ENCODE measurements at places on chromosomes 13 and 19.

GRCh38 chr19:663682-664117 lies 686 bp upstream of the RNF126 start:
- DNase-seq, result no peak

DNA sequence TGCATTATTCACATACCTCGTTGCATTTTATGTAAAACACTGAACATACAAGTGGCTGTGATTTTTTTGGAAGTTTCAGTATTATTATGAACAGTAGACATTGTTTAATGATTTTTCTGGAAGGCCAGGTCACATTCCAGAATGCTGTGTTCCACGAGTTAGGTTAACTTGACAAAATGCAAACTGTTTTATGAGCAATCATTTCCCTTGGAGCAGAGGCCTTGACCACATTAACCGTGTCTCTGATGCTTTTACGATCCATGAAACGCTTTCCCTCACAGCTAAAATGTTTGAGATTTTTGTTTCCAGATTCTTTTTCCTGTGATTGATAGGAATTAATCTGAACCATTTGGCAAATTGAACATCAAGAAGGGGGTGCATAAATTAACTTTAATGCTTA lies 57.8 kb downstream of the MBNL2 start:
- peak; percentile 44 for DNase-seq

- peak; percentile 69 for DNase-seq
Measured at GRCh38 chr13:59771272-59771671, 392.5 kb downstream of the DIAPH3 start.

DNA sequence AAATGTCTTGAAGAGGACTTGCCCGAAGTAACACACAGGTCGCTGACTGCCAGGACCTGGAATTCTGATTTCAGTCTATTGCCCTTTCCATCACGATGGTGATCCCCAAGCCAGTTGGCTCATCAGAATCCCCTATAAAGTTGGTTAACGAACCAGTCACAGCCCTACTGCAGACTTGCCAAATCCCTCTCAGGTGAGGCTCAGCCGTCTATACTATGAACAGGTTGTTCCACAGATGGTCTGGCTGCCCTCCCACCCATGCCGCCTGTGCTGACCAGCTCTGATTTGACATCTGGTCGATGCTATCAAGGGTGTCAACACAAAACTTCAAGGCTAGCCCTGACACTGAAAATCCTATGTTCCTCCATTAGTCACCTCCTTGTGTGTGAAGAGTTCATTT lies 90.0 kb downstream of the RNASEH2B start:
- no peak for DNase-seq

DNA sequence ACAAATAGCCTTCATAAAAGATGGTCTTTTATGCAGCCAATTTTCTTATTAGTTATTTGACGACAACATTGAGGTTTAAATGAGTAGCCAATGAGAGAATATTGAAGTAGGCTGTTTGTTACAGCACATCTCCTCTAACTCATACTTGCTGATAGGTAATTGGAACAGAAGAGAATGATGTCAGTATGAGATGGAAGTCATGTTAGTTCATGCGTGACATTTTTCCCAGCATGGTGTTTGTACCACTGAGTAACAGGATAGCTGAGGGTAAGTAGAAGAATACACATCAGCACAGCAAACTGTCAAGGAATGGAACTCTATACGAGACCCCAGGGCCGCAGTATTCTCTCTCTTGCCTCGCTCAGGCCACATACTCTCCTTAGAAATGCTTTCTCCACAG lies 37.2 kb downstream of the COL4A2 start:
- no peak for DNase-seq

GRCh38 chr13:40445557-40445990 lies 220.9 kb downstream of the FOXO1 start:
- DNase-seq, result no peak

DNA sequence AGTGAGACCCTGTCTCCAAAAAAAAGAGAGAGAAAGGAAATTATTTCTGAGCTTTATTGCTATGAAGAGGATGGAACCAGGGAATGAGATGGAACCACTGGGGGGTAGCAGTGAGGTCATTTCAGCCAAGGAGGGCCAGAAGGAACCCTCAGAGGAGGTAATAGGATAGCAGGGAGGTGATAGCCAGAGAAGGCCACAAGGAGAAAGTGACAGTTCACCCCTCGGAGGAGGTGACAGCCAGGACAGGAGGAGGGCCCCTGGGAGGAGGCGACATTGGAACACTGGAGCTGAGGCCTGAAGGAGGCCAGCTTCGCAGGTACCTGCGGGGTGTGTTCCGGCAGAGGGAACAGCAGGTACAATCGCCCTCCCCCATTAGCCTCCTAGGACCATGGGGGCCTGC lies 675 bp upstream of the PGPEP1 start:
- peak; percentile 27 for DNase-seq

DNA sequence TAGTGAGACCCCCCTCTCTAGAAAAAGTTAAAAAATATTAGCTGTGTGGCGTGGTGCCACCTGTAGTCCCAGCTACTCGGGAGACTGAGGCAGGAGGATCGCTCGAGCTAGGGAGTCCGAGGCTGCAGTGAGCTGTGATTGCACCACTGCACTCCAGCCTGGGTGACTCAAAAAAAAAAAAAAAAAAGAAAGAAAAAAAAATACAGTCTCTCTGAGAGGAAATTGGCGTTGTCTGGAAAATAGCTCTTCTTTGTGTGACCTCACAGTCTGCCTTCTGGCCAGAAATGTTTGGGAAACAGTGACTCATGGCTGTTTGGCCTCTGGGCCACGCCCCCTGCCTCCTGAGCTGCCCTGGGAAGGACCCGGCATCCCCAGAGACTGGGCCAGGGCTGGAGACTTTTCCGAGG lies 10.7 kb downstream of the MARCHF2 start:
- peak; percentile 98 for DNase-seq

GRCh38 chr19:37227996-37228395 lies 10.0 kb downstream of the ZNF383 start:
- DNase-seq, result no peak

- DNase-seq, result no peak
Measured at GRCh38 chr19:30390356-30390988, 18.3 kb downstream of the ZNF536 start.

DNA sequence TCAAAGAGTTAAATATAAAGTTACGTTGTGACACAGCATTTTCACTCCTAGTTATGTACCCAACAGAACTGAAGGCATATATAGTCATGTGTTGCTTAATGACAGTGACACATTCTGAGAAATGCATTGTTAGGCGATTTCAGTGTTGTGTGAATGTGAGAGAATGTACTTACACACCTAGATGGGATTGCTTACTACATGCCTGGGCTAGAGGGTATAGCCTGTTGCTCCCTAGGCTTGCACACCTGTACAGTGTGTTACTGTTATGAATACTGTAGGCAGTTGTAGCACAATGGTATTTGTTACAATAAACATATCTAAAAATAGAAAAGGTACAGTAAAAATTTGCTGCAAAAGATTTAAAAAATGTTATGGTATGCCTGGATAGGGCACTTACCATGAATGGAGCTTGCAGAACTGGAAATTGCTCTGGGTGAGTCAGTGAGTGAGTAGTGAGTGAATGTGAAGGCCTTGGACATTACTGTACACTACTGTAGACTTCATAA lies 89.2 kb downstream of the DHRS12 start:
- peak; percentile 22 for DNase-seq

GRCh38 chr19:19911150-19911549 lies 10.4 kb downstream of the ZNF93 start:
- peak; percentile 9 for DNase-seq

DNA sequence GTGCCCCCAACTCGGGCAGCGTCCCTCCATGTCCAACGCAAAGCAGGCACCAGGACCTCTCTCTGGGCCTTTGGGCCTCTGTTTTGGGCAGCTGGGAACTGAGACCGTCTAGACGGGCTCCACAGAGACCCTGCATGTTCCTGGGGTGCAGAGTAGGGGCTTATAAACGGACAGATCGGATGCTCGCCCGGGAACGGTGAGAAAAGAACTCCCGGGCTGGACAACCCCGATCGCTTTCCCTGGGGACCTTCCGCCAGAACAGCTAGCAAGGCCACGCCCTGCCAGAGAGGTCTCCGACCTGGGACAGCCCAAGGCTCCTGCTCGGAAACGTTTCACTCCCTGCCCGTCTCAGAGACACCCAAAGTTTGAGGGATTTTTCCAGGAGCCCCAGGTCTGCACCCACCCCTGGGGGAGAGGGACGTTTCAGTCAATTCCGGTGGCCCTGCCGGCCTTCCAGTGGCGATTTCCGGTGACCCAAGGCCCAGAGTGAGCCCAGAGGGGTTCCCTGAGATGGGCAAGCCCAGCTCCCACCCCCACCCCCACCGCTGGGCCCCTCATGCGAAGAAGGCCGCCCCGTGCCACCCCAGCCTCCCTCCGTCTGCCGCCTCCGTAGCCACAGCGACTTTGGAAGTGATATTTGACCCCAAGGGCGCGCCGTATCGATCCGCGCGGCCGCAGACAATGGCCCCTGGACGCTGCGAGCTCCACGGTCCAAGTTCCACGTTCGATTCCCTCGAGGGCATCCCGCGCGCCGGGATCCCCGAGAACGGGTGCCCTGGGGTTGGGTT lies 1.7 kb downstream of the NR2F6 start:
- DNase-seq, result peak; percentile 71

GRCh38 chr19:48627865-48628314 lies 8.6 kb downstream of the SPHK2 start:
- no peak for DNase-seq

GRCh38 chr19:2394442-2395292 lies 32.7 kb downstream of the TIMM13 start:
- DNase-seq, result peak; percentile 8

DNA sequence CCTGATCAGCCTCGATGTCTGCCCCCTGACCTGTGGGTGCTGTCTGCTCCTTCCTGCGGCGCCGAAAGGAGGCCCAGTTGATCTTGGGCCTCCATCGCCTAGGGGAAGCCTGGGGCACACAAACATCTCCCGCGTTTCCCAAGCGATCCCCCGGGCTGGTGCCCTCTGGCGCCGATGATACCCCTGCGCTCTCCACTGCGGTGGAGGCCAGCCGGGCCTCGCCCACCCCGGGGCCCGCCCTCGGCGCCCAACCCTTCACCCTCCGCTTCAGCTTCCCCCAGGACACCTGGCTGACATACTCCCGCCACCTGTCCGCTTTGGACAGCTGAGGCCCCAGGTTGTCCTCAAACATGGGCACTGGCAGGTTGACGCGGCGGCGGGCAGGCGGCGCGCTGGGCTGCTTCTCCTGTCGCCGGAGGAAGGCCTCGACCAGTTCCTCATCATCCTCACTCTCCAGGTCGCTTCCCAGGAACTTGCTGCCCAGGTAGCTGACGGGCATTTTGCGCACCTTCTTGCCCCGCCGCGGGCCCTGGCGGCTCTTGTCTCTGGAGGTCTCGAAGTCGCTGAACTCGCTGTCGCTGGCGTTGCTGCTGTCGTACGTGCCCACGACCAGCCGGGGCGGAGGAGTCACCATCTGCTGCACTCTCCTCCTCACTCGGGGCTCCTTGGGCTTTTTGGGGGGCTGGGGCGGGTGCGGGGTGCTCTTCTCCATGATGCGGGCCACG lies 1.3 kb downstream of the CCDC8 start:
- DNase-seq, result no peak

DNA sequence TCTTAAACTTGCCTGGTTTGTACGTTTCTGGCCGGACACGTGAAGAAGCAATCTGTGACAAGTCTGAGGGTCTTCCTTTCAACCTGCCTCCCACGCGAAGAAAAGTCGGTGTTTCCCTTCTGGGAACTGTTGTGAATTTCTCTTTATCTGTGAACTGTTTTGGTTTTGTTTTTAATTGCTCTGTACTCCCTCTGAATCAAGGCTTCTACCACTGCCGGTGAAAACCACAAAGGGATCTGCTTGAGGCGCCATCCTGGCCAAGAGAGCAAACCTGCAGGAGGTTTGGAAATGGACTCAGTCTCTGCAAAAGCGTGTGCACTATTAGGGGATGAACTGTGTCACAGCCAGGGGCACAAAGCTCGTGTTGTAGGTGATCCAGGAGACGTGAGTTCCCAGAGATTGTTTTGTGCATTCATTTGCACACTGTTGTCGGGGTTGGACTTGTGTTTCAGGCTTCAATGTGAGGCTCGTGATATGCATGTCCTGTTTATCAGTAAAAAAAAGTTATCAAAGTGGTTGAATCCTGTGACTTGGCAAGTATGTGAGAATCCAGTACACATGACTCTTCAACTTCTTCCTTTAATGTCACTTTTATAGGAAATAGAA lies 9.7 kb downstream of the SIGLEC8 start:
- DNase-seq, result no peak

DNA sequence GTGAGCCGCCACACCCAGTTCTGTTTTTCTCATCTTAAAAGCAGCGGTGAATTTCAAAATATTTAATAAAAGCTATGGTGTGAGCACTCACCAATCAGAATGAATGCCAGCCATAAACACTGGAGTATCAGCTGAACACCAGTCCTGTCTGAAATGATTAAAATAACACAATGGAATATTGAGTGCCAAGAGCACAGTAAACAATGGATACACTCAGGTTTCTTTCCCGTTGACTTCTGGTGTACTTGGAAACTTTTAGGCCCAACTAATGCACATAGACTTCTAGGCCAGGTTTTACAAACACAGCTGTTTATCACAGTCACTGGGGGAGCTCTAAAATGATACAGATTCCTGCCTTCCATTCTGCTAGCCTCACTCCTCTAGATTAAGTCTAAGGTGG lies 68.3 kb downstream of the SLC6A16 start:
- DNase-seq, result no peak

DNA sequence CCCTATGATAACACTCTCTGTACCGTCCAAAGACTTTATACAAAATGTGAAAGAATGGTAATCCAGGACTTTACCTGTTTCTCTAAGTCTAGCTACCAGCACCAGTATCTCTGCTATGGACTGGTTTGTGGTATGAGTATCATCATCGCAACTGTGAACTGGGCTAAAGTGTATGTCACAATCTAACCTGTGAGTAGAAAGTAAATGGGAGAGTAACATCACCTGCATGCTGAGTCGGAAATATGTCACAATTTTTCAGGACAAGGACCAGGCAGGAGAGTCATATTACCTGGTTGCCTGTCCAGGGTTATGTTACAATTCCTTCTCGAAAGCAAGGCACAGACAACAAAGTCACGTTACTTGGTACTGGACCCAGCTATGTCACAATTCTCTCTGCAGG lies 5.1 kb upstream of the ZNF43 start:
- no peak for DNase-seq

GRCh38 chr13:97544031-97544765 lies 110.2 kb downstream of the RAP2A start:
- DNase-seq, result peak; percentile 19

DNA sequence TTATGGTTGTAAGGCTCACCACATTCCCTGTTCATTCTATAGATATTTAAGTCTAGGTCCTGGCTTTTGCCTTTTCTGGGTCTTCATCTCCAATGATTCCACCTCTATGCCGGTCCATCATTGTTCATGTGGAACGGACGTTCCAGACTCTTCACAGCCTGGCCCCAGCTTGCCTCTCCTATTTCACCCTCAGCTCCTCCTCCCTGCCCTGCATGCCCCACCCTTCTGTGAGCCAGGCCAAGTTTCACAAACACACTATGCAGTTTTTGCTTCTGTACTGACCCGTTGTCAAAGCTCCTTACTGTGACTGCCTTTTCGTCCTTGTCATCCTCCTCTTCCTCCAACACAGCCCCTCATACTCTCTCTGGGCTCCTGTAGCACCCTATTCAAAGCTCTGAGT lies 31.3 kb downstream of the TEX26 start:
- peak; percentile 67 for DNase-seq

- DNase-seq, result peak; percentile 93
Measured at GRCh38 chr19:47124937-47125668, 5.5 kb upstream of the SAE1 start.
